NCI-H1048 (cell line): ENCODE measurements at places on chromosomes 2 and 18.
A peak's percentile ranks its signal among the peaks of the same experiment; 100 is the strongest.

DNA sequence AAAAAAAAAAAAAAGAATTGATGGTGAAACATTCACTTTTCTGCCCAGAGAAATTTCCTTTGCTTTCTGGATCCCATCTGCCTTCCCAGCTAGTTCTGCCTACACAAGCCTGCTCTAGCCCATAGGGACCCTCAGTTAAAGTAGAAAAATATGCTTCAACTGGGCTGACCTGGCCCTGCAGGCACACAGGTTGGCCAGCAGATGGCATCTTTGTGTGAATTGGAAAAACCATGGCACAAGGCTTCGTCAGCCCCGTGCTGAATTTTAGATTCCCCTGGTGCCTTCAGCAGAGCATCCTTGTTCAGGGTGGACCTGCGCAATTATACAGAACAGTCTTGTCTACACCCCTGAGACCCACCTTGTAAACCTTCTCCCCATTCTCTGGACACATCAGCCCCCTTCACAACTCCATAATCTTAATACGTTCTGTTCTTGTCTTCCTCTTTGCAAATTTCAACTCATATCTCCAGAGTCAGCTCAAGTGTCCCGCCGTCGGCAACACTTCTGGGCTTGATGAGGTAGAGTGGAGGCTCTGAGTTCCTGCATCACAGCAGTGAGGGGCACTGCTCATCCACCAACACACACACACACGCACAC is 114.5 kb downstream of the INSIG2 start:
- DNase-seq = peak; percentile 34

- DNase-seq = no peak
Measured at GRCh38 chr2:2015646-2016045, 271.3 kb upstream of the PXDN start.

- no peak for DNase-seq
Measured at GRCh38 chr18:59685501-59685900, 11.7 kb downstream of the CCBE1 start.

DNA sequence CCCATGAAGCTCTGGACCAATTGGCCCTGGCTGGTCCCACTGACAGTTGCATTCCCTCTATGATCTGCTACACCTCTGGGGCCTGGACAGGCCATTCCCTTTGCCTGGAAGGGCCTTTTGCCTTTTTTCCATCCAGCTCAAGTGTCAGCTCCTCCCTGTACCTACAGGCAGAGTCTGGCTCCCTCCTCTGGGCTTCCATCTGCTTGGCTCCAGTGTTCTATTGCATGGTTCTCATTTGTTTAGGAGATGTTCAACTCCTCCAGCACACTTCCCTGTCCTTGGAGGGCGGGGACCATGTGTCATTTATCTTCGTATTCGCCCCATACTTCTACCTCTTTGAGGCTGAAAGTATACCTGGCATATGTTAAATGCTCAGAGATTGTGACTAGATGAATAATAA is 61.1 kb downstream of the PRKCE start:
- no peak for DNase-seq

DNA sequence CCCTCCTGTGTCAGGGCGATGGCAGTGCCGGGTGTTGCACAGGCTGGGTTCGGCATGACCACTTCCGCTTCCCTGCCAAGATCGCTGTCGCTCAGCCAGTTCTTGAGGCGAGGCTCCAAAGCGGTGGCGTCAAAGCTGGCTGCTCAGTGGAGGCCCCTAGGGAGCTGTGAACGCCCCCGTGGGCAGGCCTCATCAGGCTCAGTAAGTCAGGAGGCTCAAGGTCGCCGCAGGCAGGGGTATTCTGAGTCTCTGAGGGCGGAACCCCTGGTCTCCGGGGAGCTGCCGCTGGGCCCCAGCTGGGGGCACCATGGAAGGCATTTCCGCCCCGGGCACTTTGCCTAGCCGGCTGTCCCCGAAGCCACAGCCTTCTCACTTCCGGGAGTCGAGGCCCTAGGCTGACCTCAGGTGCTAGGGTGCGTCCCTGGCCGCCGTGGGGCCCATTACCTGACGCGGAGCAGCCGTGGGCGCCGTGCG is 210.4 kb downstream of the SOCS6 start:
- DNase-seq = no peak

- no peak for DNase-seq
Measured at GRCh38 chr2:99806758-99807157, 316.9 kb upstream of the REV1 start.

GRCh38 chr2:69629921-69630608 is 13.5 kb downstream of the AAK1 start:
- no peak for DNase-seq

DNA sequence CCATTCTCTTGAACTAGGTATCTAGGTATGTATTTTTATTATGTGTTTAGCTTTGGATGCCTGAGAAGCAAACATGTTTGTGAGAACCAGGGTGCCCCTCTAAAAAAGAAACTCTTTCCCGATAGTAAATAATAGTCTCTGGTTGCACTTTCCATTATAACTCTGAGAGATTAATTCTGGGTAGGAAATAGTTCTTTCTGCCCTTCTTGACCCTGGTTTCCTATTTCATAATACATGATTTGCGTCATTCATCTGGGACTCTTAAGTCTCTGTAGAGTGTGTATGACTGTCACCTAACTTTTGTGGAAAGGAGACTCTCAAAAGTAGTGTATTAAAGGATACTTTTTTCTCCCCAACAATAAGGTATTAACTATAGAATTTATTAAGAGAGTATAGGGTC is 31.5 kb downstream of the ACSL3 start:
- DNase-seq = no peak

- no peak for DNase-seq
Measured at GRCh38 chr18:3923750-3924149, 473.8 kb downstream of the TGIF1 start.

- DNase-seq = no peak
Measured at GRCh38 chr2:113111823-113112287, 15.5 kb upstream of the IL1RN start.

GRCh38 chr2:27707462-27708256 is 44.0 kb downstream of the SLC4A1AP start:
- DNase-seq = no peak

DNA sequence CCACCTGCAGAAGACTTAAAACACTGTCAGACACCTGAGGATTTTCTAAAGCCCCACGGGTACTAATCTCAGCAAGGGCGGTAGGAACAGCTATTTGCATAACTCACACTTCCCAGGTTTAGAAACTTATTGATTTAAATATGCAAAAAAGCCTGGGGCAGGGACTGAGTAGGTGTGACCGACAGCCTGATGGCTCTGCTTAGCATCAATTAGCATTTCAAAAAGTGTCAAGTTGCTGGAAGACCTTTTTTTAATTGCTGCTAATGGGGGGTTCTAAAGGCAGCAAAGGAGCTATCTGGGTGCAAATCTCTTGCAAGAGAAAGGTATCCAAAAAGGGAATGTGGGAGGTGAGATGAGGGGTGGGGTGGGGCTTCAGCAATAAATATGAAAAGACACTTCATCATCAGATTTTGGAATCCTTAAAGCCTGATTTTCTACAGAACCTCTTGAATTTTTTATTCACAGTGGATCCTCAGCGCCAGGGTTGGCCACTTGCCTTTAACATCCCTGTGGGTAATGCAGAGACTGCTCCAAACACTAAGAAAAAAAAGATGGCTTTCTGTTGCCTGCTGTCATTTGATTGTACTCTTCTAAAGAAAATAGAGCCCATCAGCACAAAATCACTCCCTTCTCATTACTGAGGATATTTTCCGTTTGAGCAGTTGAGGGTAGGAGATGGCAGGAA is 121.1 kb upstream of the RMP24 start:
- no peak for DNase-seq
